LHCN-M2 (cell line): ENCODE measurements at places on chromosomes 2 and 18. TPM values are rescaled to one million over a fixed set of nuclear protein-coding genes. Genes with fewer than 3 reads are reported as not detected.

The CCDC148 gene
- total RNA-seq = 0.26 and 0.29 TPM in 2 replicates

The PAIP2B gene
- 0.06 and 0.17 TPM in 2 replicates for total RNA-seq

The CD207 gene
- not detected in 2 replicates for total RNA-seq

The TRMT61B gene
- 9.6 and 11.9 TPM in 2 replicates for total RNA-seq

The TTC27 gene
- 21.1 and 21.5 TPM in 2 replicates for total RNA-seq

The LDLRAD4 gene
- total RNA-seq = 0.58 TPM in 1 of 2 replicates, not detected in the other

The ST6GAL2 gene
- total RNA-seq = not detected in 2 replicates

The IL36B gene
- total RNA-seq = not detected in 2 replicates

The DOK6 gene
- total RNA-seq = not detected in 2 replicates

The HOXD8 gene
- total RNA-seq = 0.58 and 1.4 TPM in 2 replicates

The NEB gene
- 0.32 and 2.6 TPM in 2 replicates for total RNA-seq

DNA sequence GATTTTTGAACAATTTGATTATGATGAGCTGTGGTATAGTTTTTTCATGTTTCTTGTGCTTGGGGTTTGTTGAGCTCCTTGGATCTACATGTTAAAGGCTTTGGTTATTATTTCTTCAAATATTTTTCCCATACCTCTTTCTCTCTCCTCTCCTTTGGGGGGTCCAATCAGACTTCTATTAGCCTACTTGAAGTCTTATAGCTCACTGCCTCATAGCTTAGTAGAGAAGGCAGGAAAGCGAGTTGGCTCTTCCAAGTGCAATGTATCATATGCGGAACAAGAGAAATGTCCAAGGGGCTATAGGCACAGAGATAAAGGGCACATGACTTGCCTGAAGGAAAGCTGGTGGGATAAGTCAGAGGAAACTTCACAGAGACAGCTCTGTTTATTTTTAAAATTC is 14.1 kb upstream of the FABP1 start:
- no peak for DNase-seq

GRCh38 chr2:61537277-61537949 is 743 bp downstream of the XPO1 start:
- no peak for DNase-seq

GRCh38 chr2:44930274-44931197 is 11.0 kb upstream of the SIX3 start:
- no peak for DNase-seq

GRCh38 chr18:31199190-31199769 is 36.6 kb upstream of the DSC1 start:
- DNase-seq = no peak

- no peak for DNase-seq
Observed at GRCh38 chr2:32274289-32274688, 3.4 kb upstream of the YIPF4 start.

- no peak for DNase-seq
Observed at GRCh38 chr18:25180973-25181548, 170.9 kb downstream of the ZNF521 start.

DNA sequence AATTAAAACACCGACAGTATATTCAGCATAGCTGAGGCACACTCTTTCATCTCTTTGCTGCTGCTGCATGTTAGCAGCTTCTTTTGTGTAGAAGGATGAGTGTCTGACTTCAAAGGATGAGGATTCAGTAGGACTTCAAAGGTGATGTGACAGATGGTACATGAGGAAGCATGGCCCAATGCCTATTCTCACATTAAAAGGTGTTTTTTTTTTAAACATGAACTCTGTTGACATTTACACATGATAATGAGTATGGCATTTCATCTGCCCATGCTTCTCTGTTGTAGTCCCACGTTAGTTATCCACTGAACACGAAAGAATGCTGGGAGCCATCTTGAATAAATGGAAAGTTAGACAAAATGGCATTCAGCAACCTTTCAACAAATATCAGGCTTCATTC is 1950.8 kb upstream of the PIK3C3 start:
- no peak for DNase-seq

DNA sequence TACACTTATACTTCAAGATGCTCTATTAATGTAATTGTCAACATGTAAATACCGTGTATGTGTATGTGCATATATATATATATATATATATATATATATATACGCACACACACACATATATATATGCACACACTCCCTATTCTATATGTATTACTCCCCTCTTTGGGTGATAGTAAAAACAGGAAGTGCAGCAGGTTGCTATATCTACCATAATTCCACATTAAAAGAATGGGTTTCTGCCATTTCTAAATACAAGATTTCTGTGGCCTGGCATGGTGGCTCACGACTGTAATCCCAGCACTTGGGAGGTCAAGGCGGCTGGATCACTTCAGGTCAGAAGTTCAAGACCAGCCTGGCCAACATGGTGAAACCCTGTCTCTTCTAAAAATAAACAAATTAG is 77.0 kb downstream of the OTX1 start:
- no peak for DNase-seq

GRCh38 chr2:45812011-45812500 is 160.6 kb downstream of the PRKCE start:
- DNase-seq = peak; percentile 28

DNA sequence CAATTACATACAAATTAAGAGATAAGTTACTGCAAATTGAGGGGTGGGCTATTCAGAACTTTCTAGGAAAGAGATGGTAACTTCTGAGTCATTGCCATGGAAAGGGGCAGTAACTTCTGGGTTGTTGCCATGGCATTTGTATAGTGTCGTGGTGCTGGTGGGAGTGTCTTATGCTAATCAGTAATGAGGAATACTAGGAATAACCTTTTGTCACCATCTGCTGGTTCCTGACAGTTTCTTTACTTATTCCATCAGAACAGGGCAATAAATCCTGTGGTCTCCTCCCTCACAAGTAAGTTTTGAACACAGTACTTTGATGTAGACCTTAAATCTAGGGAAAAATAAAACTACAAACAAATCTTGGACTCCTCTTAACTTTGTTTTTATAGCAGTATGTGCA is 435.4 kb downstream of the BCL11A start:
- peak; percentile 10 for DNase-seq

DNA sequence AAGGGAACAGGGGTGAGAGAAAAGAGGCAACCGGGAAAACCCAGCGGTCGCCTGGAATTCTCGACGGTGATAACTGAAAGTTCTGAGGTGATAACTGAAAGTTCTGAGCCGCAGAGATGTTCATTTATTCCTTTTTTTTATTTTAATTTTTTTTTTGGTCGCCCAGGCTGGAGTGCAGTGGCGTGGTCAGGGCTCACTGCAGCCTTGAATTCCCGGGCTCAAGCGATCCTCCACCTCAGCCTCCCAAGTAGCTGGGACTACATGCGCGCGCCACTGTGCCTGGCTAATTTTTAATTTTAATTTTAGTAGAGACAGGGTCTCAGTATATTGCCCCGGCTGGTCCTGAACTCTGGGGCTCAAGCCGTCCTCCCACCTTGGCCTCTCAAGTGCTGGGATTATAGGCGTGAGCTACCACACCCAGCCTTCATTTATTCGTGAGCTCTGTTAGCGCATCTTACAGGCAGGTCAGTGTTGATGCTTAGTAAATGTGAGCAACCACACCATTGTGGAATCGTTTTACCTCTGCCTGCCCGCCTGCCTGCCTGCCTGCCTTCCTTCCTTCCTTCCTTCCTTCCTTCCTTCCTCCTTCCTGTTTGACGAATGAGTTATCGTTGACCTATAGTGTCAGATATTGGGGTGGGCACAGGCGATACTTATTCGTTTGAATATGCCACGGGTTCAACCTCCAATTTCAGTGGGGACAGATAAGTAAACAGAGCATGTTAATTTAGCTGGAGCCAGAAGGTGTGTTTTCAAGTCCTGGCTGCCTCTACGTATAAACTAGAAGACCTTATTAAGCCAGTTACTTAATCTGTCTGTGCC is 557 bp upstream of the E2F6 start:
- no peak for DNase-seq

DNA sequence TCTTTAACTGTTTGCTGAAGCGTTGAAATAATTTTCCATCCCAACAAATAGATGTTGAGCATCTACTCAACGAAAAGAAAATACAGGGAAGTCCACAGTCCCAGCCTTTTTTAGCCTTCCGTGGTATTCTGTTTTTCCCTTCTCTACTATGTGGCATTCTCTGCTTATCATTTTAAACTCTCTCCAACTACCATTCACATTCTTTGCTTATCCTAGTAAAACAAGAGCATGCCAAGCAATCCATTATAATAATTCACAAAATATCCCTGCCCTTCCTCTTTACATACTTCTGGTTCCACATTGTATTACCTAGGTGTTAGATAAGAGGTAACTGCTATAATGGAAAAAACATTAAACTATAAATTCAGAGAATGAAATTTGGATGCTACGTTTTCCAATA is 1.6 kb upstream of the SESTD1 start:
- no peak for DNase-seq

DNA sequence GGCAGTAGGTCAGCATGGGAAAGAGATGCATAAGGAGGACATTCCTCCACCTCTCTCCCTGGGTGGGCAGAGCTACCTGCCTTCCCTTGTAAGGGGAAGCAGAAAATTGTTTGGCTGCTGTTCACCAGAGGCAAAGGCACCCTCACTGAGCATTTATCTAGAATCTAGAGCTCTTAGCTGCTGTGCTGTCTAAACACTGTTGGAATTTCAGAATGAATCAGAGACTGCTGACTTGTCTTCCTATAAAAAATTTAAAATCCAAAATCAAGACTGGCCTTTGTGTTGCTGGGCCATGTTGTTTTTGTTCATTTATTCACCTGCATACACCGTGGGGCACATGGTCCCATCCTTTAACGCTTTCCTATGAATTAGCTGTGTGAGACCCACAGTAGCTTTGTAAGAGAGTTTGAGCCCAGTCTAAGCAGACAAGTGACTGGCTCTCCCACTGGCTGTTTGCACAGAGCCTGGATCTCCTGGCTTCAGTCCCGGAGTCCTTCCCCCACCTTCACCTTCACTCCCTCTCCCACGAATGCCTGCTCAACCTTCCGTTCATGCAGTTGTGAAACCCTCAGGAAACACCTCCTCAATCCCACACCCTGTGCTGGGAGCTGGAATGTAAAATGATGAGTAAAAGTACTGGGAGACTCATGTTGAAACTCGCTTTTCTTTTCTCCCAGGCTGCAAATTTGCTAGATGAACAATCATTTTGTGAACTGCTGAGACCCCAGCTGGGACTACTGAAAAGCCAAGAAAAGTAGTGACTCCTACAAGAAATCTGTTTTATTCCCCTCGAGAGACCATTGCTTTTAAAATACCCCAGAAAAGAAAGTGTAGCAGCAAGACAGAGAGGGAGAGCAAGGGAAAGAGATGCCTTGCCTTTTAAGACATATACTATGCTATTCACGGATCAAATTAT is 76.2 kb downstream of the FAM168B start:
- no peak for DNase-seq

DNA sequence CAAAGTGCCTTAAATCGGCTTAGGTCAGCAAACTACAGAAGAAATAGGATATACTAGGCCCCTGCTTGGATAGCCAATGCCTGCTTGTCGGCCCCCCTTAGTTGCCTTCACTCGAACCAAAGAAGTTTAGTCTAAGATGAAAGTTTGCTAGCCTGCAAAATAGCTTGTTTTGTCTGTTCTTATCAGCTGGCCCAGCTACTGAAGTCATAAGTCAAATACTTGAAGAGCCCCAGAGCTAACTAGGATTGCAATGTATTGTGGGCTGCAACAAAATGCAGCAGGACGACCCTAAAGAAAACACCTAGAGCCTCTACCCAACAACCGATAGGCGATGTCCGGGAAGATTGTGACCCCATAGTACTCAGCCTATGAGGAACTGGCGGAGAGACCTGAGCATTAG is 183.5 kb upstream of the HS6ST1 start:
- DNase-seq = no peak

GRCh38 chr2:190197143-190197720 is 122.4 kb downstream of the HIBCH start:
- no peak for DNase-seq

- DNase-seq = peak; percentile 74
Observed at GRCh38 chr2:186590759-186591505, 1.1 kb downstream of the ITGAV start.

GRCh38 chr2:46197672-46198071 is 99.5 kb upstream of the EPAS1 start:
- no peak for DNase-seq

DNA sequence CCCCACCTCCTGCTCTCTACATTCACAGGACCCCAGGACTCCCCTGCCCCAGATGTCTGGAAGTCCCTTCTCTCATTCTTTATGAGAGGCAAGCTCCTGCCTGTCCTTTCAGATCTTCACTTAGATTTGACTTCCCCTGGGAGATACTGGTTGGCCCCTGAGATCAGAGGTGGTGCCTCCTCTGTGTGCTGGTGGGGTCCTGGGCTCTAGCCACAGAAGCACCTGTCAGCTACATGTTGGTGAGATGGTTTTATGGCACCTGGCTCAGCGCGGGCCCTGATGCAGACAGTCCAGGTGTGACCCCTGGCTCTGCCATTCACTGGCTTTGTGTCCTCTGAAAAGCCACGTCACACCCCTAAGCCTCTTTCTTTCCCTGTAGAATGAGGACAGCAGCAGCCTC is 369.6 kb upstream of the ID2 start:
- DNase-seq = no peak

DNA sequence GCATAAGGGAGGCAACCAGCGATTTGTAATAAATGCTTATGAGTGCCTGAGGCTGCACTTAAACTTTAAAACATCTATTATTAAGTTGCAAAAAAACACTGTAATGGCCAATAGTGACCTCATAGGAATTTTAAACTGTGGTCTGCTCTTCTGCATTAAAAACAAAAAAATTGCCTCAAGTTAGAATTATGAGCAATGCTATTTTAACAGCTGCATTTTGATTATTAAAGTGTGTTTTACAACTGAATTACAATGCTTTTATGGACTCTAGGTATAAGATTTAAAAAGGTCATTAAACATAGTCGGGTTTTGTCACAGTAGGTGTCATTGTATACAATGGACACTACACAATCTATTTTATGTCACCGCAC is 528.7 kb upstream of the FANCL start:
- DNase-seq = no peak

GRCh38 chr2:163626639-163627109 is 109.1 kb downstream of the FIGN start:
- DNase-seq = no peak

DNA sequence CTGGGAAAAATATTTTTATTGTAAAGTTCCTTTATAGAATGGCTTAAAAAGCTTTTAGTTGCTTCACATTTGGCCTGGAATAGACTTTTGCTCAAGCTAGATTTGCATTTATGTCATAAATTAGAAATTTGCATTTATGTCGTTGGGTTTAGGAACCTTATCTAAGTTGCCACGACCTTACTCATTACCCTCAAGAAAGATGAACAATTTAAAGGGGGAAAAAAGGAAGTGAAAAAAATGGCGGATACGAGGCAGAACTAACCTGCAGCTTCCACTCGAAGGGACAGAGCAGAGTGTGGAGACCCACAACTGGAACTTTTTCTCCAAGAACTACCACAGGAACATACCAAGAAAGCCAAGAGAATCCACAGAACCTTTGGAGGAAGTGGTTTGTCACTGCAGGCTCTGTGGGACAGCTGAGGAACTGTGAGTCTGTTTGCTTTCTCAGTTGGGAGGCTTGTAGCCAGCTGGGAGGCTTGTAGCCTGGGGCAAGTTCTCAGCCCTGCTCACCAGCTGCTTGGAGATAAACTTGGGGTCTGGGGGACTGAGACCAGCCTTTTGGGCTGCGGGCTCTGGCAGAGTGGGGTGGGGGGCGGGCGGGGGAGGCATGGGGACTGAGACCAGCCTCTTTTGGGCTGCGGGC is 349.9 kb upstream of the MEIS1 start:
- no peak for DNase-seq
